ENCODE measurements at places on chromosomes 1 and 21.

DNA sequence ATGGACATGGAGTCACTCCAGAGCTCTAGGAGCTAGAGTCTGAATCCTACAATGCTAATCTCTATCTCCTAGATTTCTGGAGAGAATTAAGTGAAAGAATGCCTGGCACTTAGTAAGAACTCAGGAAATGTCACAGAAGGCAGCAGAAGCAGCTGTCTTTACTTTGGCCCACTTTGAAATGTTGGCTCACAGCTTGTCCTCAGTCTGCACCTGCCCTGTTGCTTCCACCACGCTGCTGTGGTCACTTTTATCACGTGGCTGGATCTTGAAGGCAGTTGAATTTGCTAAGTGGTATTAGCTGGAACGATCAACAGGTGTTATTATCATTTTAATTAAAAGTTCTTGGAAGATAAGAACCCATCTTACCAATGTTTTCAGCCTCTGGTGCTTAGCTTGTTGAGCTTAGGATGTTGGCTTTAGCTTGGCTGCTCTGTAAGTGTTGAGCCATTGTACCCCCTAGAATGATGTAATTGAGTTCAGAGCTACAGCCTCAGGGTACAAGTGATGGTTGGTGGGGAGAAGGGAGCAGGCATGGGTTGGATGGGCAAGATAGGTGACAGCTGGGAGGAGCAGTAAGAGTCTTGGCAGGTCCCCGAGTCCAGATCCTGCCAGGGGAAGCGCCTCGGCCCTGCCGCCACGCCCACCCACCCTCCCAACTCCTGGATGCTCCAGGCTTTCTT, 41.9 kb upstream of the EPS8L3 start:
- DNase-seq, result no peak

DNA sequence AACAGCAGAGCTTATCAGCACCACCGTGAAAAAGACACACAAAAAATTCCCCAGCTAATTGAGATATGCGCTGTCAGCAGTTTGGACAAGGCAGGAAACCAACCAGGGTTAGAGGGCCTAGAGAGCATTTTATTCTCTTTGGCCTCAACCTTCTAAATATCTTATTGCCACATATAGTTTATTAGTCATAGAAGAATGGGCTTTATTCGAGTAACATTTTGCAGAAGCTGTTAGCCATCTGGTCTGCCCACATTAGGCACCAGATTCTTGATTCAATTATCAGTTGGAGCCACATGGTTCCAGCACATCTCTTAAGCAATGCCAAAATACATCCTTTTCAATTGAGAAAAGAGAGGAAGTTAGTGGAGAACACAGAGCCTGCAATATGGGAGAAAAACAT, 109.9 kb upstream of the CXADR start:
- peak; percentile 95 for DNase-seq

GRCh38 chr1:114274621-114275317, 121.1 kb upstream of the SYT6 start:
- peak; percentile 75 for DNase-seq

DNA sequence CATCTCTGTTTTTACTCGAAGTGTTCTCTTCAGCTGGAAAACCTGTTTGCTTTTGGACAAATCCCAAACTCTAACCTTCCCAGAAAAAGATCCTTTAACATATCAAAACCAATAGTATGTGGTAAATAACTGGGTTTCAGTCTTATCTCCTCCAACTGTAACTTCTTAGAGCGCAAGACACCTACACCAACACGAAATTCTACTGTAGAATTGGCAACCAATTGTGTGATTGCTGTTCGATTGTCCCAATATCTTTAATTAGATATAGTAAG, 5.8 kb upstream of the MPZL1 start:
- DNase-seq, result no peak

GRCh38 chr1:212529211-212529741, 79.3 kb upstream of the ATF3 start:
- no peak for DNase-seq

DNA sequence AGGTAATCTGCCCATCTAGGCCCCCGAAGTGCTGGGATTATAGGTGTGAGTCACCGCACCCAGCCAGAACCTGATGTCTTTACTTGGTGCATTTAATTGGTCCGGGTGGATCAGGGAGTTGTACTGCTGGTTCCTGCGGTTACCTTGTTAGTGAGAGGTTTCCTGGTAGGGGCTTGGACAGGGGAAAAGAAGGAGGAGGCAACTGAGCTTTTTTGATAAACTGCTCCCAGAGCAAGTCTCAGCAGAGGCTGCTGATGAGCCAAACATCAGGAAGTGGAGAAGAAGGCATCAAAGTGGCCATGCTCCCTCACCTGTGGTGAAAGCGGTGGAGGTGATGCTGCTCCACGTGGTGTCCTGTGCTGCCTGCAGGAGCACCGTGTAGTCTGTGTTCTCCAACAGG, 161.5 kb upstream of the KIAA0040 start:
- DNase-seq, result no peak
